ENCODE measurements at places on chromosomes 1 and 21. TPM values are rescaled to one million over a fixed set of nuclear protein-coding genes. Genes with fewer than 3 reads are reported as not detected.

KCNJ9 gene
- total RNA-seq = not detected

FCRLA gene
- not detected for total RNA-seq

PRRX1 gene
- not detected for total RNA-seq

SMIM1 gene
- total RNA-seq = not detected

SUSD4 gene
- 33.0 TPM for total RNA-seq

AKNAD1 gene
- total RNA-seq = not detected

DARS2 gene
- 33.0 TPM for total RNA-seq

ASTN1 gene
- under 0.01 TPM for total RNA-seq

SLAMF6 gene
- total RNA-seq = not detected

UQCRH gene
- total RNA-seq = 526 TPM

CBS gene
- total RNA-seq = 24.5 TPM

PDPN gene
- 0.87 TPM for total RNA-seq

CTBS gene
- 22.1 TPM for total RNA-seq

FCRL2 gene
- total RNA-seq = not detected

OR2T35 gene
- total RNA-seq = under 0.01 TPM

OLFML2B gene
- 3.2 TPM for total RNA-seq

PRAMEF11 gene
- total RNA-seq = not detected

SPATA46 gene
- not detected for total RNA-seq

RAP1GAP gene
- total RNA-seq = 23.5 TPM

AMY2A gene
- total RNA-seq = not detected

GNG4 gene
- total RNA-seq = 0.30 TPM

EFCAB14 gene
- total RNA-seq = 62.5 TPM

C1orf94 gene
- total RNA-seq = not detected

ADAMTS4 gene
- total RNA-seq = under 0.01 TPM

SLX9 gene
- total RNA-seq = 24.1 TPM

CSF3R gene
- 0.15 TPM for total RNA-seq

MAP1LC3C gene
- 1.2 TPM for total RNA-seq

WNT9A gene
- total RNA-seq = 0.89 TPM

TMEM82 gene
- total RNA-seq = not detected

CNKSR1 gene
- 6.4 TPM for total RNA-seq

SMPDL3B gene
- 17.9 TPM for total RNA-seq

CA6 gene
- not detected for total RNA-seq

S100A12 gene
- total RNA-seq = not detected

CLDN8 gene
- not detected for total RNA-seq

RPTN gene
- not detected for total RNA-seq

PCBP3 gene
- not detected for total RNA-seq

SLC44A3 gene
- total RNA-seq = 12.7 TPM

TBX15 gene
- total RNA-seq = 0.87 TPM

TNFRSF4 gene
- not detected for total RNA-seq

USH2A gene
- total RNA-seq = 0.05 TPM

GBP7 gene
- not detected for total RNA-seq

MCOLN2 gene
- 0.89 TPM for total RNA-seq

Data from renal cortical epithelial cell (primary cell).